Glomerular endothelial cell (primary cell): ENCODE measurements at places on chromosomes 2 and 18. TPM values are rescaled to one million over a fixed set of nuclear protein-coding genes. Genes with fewer than 3 reads are reported as not detected.

Gene GLI2
- 1.7 and 3.7 TPM in 2 replicates for total RNA-seq

Gene GNAL
- 0.41 and 1.8 TPM in 2 replicates for total RNA-seq

Gene KCNE4
- 0.47 and 1.2 TPM in 2 replicates for total RNA-seq

Gene RFX8
- total RNA-seq: 0.10 and 1.6 TPM in 2 replicates

Gene TIGD1
- 2.4 and 3.8 TPM in 2 replicates for total RNA-seq

Gene ELOA2
- not detected in 2 replicates for total RNA-seq

Gene COLEC12
- total RNA-seq: 13.2 and 31.7 TPM in 2 replicates

Gene COPS9
- total RNA-seq: 216 and 240 TPM in 2 replicates

Gene GPR35
- total RNA-seq: 0.23 and 0.24 TPM in 2 replicates

Gene BCL11A
- 3.6 and 6.1 TPM in 2 replicates for total RNA-seq

Gene COLEC11
- total RNA-seq: 0.29 TPM in 1 of 2 replicates, not detected in the other

Gene GCKR
- 0.88 and 1.8 TPM in 2 replicates for total RNA-seq

Gene GAL3ST2
- not detected in 2 replicates for total RNA-seq

Gene SS18
- total RNA-seq: 85.5 and 265 TPM in 2 replicates

Gene POU3F3
- total RNA-seq: 0.35 and 1.1 TPM in 2 replicates

Gene VPS4B
- 36.9 and 39.1 TPM in 2 replicates for total RNA-seq

Gene STARD6
- not detected in 2 replicates for total RNA-seq

Gene ERBB4
- total RNA-seq: 0.05 and 0.18 TPM in 2 replicates

Gene TFPI
- total RNA-seq: 182 and 224 TPM in 2 replicates

Gene IGFBP2
- 268 and 272 TPM in 2 replicates for total RNA-seq

Gene RFTN2
- 4.6 and 6.3 TPM in 2 replicates for total RNA-seq

Gene ABCB6
- total RNA-seq: 11.8 and 17.8 TPM in 2 replicates
